ENCODE measurements at places on chromosomes 4 and X. TPM values are rescaled to one million over a fixed set of nuclear protein-coding genes. Genes with fewer than 3 reads are reported as not detected.

- no peak for DNase-seq
Observed at GRCh38 chr4:21991562-21991961, 43.0 kb upstream of the KCNIP4 start.

- no peak for DNase-seq
Observed at GRCh38 chrX:110414679-110415439, 56.2 kb downstream of the RTL9 start.

GRCh38 chr4:7045961-7046921, 3.1 kb downstream of the TADA2B start:
- DNase-seq, result no peak

GRCh38 chr4:10106421-10107039, 10.1 kb downstream of the WDR1 start:
- no peak for DNase-seq

DNA sequence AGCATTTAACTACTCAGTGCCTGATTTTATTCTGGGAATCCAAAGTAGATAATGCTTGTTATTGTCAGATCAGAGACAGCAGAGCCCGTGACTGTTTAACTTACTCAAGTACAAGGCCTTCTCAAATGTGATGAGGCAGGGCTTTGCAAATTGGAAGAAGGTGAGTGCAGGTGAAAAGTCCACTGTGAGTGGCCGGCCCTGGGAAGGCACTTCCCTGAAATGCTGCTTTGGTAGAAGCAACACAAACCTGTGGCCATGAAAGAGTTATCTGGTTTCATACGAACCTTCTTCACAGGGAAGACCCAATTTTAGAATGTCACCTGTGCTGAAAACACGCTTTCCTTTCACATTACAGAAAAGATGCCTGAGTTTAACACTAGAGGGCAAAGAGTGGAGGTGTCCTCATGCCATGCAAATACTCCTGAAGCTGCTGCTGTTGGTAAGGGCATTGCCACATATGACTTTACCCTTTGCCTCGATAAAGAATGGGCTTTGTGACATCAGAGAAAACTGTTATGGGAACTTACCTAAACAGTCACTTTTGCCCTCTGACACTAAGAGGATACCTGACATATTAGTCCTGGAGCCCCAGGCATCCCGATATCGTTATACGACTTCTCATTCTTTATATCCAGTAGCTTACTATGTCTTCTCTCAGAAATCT, 8.0 kb downstream of the PPARGC1A start:
- no peak for DNase-seq

GRCh38 chr4:20176881-20177280, 74.8 kb upstream of the SLIT2 start:
- DNase-seq, result no peak

- DNase-seq, result no peak
Observed at GRCh38 chr4:38867478-38868058, at the start of gene FAM114A1. Gene FAM114A1, plus strand, starts transcription at chr4:38867806. Its CDS starts 10,273 bp downstream, at chr4:38878079.

- no peak for DNase-seq
Observed at GRCh38 chr4:83250687-83251446, 33.7 kb downstream of the COQ2 start.

- DNase-seq, result no peak
Observed at GRCh38 chr4:76205476-76205875, 8.1 kb downstream of the SCARB2 start.

OCIAD2 gene
- 5.9 TPM for total RNA-seq

ERVMER34-1 gene
- 1.5 TPM for total RNA-seq

EFHC2 gene
- total RNA-seq, result 6.1 TPM
